BJ (cell line): ENCODE measurements at places on chromosomes 6 and 20.

GRCh38 chr6:84514089-84514971 is 250.1 kb downstream of the TBX18 start:
- no peak for DNase-seq

GRCh38 chr20:32625996-32626395 is 40.9 kb upstream of the NOL4L start:
- no peak for DNase-seq

DNA sequence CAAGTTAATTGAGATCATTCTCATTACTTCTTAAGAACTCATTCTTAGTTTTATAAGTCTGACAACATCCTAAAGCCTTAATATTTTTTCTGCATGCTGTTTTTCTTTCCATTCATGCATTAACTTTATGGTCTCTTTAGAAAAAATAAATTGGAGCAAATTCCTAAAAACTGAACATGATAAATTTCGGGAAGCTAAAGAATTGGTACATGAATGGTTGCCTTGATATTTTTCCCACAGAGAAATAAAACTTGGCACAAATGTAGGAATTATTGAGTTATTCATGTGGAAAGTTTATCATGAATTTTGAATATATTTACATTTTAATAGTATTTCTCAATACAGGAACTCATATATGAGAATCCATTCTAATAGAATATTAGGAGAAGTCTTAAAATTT is 115.9 kb downstream of the BMP5 start:
- DNase-seq, result no peak

GRCh38 chr6:158868890-158869825 is 50.0 kb upstream of the EZR start:
- DNase-seq, result no peak

DNA sequence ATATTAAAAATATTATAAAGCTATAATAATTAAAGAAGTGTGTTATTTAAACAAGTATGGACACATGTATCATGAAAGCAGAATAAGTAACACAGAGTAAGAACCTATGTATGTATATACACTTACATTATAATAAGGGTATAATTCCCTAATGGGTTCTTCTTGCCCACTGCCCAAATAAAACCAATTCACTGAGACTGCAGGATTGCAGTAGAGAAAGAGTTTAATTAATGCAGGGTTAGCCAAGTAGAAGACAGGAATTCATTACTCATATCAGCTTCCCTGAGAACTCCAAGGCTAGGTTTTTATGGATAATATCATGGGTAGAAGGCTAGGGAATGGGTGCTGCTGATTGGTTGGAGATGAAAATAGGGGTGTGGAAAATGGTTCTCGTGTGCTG is 53.8 kb upstream of the SAMD3 start:
- no peak for DNase-seq
